ENCODE measurements at places on chromosomes 1 and 21.

DNA sequence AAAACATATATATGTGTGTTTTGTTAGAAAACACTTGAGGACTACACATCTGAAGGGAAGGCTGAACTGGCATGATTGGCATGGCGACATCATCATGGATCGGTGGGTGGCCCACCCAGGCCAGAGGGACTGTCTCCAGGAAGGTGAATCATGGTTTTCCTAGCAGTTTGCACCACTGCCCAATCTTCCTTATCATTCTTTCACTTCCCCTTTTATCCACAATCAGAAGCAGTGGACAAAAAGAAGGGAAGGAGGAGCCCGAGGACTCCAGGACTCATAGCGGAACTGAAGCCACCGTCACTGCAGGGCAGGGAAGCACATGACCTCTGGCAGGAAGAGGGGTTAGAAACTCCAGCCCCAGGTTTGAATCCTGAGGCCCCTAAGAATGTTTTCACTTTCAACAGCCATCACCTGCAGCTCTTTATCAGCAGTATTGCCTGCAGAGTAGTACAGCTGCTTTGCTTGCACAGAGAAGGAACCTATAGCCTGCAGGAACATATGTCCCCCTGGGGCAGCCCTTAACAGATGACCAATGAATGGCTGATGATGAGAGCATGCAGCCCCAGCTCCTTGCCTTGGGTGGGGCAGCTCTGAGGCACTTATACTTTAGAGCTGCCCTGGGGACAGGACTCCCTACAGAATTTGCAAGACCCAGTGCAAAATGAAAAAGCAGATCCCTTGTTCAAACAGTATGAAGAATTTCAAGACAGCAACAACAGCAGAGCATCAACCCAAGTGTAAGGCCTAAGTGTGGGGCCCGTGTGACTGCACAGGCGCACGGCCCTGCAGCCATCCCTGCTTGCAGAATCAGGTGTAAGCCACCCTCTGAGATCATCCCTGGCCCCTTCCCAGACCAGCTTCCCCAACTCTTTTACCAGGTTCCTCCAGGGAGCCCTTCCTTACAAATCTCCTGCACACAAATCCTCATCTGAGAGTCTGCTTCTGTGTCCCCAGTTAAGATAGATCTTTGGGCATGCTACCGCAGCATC is 241.8 kb upstream of the IRF2BP2 start:
- peak overlapping the region; percentile 28 for H3K27ac ChIP-seq
- H3K27me3 ChIP-seq: no peaks in the 10 kb centered on the region
- peaks cover 49% of the 10 kb centered on the region for H3K4me1 ChIP-seq
- no peaks in the 10 kb centered on the region for H3K36me3 ChIP-seq

DNA sequence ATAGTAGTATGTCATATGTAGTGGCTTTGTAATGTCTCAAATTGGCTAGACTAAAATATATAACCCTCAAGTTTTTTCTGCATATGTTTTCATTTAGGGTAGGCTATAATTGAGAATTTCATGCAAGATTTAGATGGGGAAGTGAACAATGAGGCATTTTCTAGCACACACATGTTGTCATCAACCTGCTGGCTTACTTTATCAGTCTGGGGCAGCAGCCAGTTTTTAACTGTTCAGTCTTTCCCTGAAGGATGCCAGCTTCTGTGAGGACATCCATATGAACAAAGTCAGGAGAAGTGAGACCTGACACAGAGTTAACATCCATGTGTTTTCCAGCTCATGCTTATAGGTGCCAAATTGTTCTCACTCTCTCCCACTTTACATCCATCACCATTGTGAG is 74.7 kb upstream of the OLFM3 start:
- H3K27me3 ChIP-seq: no peaks in the 10 kb centered on the region
- no peaks in the 10 kb centered on the region for H3K36me3 ChIP-seq
- H3K27ac ChIP-seq: no peak overlapping the region

GRCh38 chr1:228022571-228023293 is 15.9 kb downstream of the WNT3A start:
- no peak for DNase-seq
- H3K27me3 ChIP-seq: peaks cover 8% of the 10 kb centered on the region
- no peaks in the 10 kb centered on the region for H3K36me3 ChIP-seq
- H3K27ac ChIP-seq: no peak overlapping the region
- H3K4me3 ChIP-seq: no peak overlapping the region
- no peaks in the 10 kb centered on the region for H3K4me1 ChIP-seq

DNA sequence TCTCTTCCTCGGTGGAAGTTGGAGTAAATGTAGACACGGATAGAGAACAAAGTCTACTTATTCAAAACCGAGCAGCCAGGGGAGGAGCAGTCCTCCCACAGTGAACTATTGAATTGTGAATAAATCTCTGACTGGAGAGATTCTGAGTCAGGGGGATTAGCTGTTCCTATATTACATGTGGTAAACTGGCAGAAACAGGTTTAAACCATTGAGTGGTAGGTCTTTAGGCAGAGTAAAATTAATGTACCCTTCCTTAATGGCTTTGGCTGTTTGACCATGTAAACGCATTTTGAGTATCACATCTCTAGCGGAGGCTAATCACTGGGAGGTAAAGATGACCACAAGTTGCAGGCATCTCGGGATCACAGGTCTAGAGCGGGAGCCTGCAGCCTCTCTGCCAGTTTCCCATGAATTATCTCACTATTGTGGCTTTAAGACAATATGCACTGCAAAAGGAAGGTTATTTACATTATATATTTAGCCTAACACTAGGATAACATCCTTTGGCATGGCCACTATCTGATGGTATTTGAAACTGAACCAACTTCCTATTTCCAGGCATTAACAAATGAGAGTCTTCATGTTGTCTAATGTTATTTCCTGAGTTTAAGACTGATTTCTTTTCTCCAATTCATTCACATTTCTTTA is 7.9 kb upstream of the DISC1 start:
- H3K4me3 ChIP-seq: no peak overlapping the region
- peaks cover 15% of the 10 kb centered on the region for H3K4me1 ChIP-seq
- peaks cover 62% of the 10 kb centered on the region for H3K27me3 ChIP-seq
- H3K36me3 ChIP-seq: peaks cover 12% of the 10 kb centered on the region

GRCh38 chr1:73770109-73770905 is 427.7 kb downstream of the LRRIQ3 start:
- DNase-seq: no peak
- no peaks in the 10 kb centered on the region for H3K36me3 ChIP-seq
- H3K27ac ChIP-seq: no peak overlapping the region
- H3K4me1 ChIP-seq: no peaks in the 10 kb centered on the region
- H3K27me3 ChIP-seq: no peaks in the 10 kb centered on the region
- H3K4me3 ChIP-seq: no peak overlapping the region

GRCh38 chr1:70265946-70266345 is 44.8 kb downstream of the SRSF11 start:
- H3K4me1 ChIP-seq: no peaks in the 10 kb centered on the region
- DNase-seq: no peak
- no peak overlapping the region for H3K27ac ChIP-seq

DNA sequence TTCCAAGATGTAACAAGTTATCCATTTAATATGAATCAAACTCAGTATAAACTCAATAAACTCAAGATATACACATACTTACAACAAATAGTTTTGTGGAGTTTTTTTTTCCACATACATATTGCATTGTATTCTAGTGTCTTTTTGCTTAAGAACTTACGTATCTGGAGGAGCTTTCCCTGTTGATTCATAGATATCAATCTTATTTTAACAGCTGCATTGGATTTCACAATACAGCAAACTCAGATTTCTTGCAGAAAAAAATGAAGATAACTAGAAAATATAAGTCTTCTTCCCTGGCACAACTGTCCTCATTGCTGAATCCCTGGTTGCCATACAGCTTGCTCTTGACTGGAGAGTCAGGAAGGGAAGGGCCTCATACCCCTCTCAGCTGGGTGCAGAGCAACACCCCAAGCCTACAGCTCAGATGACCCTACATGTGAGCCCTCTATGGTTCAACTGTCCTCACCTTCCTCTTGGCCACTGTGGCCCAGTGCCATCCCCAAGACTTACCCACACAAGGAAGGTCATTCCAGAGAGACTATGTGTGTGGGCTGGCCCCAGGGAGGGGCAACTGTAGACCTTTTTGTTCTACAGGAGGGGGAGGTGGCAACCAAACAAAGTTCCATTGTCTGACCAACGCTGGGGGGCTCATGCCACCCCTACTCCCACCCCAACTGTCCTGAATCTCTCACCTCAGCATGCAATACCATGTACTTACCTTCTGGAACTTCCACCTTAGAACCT is 1.7 kb downstream of the MPZ start:
- peaks cover 10% of the 10 kb centered on the region for H3K27me3 ChIP-seq
- H3K4me1 ChIP-seq: peaks cover 27% of the 10 kb centered on the region
- H3K27ac ChIP-seq: peak overlapping the region; percentile 12
- H3K4me3 ChIP-seq: no peak overlapping the region
- no peak for DNase-seq

DNA sequence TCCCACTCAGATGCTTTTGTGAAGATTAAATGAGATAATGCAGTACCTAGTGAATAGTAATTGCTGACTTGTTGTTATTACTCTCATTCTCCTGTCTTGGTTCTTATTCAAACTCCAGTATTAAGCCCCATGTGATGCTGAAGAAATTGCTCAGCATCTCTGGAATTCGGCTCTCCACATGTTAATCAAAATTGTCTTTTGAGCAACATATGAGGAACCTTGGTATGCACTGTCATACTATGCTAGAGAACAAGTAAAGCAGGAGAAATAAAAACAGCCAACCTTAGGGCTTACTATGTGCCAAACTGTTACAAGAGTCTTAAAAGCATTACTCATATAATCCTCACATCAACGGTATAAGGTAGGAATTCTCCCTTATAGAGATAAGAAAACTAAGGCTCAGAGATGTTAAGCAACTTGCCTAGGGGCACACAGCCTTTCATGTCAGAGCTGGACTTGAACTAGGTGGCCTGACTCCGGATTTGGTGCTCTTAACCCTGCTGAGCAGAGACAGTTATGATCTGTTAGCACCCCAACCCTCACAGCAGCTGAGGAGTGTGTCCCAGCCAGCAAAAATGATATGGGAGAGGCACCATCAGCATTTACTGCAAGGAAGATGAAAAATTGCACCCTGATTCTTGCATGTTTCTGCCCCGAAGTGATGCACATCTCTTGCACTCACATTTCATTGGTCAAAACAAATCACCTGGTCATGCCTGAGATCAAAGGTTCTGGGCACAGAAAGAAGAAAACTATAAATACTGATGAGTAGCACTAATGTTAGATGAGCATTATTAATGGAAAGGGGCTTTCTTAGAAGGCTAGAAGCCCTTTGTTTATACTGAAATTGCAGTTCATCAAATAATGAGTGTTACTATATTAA is 102.3 kb downstream of the OMA1 start:
- H3K36me3 ChIP-seq: no peaks in the 10 kb centered on the region
- H3K27me3 ChIP-seq: no peaks in the 10 kb centered on the region
- H3K4me3 ChIP-seq: no peak overlapping the region
- no peak overlapping the region for H3K27ac ChIP-seq

- H3K27me3 ChIP-seq: no peaks in the 10 kb centered on the region
- peak overlapping the region; percentile 78 for H3K27ac ChIP-seq
- peak; percentile 57 for DNase-seq
Observed at GRCh38 chr1:156524481-156524869, 23.9 kb upstream of the MEF2D start.

DNA sequence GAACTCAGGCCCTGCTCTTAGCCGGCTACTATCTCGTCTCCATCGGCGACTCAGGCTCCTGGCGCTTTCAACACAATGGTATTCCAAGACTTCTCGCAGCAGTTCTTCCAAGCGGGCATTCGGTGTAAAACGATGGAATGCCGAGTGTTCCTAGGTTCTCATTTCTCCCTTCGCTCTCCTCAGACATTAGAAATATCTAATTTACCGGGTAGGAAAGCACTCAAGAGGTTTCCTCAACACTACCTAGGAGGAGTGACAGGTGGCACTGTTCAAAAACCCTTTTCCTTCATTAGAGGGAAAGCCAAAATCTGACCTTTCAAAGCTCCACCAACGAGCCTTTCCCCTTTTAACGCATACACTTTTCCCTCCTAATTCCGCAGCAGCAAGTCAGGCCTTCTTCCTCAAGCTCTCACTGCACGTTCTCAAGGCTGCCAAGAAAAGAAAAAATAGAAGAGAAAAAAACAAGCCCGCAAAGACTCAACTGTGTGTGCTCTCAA is 601 bp downstream of the UBE2G2 start:
- peak overlapping the region; percentile 89 for H3K27ac ChIP-seq
- no peaks in the 10 kb centered on the region for H3K27me3 ChIP-seq
- DNase-seq: no peak
- H3K4me1 ChIP-seq: peaks cover 37% of the 10 kb centered on the region
- peak overlapping the region; percentile 100 for H3K4me3 ChIP-seq

- peaks cover 59% of the 10 kb centered on the region for H3K4me1 ChIP-seq
- DNase-seq: no peak
- H3K36me3 ChIP-seq: peaks cover 81% of the 10 kb centered on the region
- H3K4me3 ChIP-seq: no peak overlapping the region
- peak overlapping the region; percentile 9 for H3K27ac ChIP-seq
Observed at GRCh38 chr21:34812504-34813265, 143.9 kb downstream of the CLIC6 start.

- no peaks in the 10 kb centered on the region for H3K36me3 ChIP-seq
- no peak overlapping the region for H3K4me3 ChIP-seq
- H3K4me1 ChIP-seq: peaks cover 4% of the 10 kb centered on the region
- no peak for DNase-seq
- no peak overlapping the region for H3K27ac ChIP-seq
Observed at GRCh38 chr1:33433509-33434362, 2.8 kb upstream of the PHC2 start.

Measured in T-helper 2 cell treated with Interferon-gamma antibody and Interleukin-4, amounts not matched to agents 5 μg/mL and 100 μg/mL, for 36 hours (primary cell).